Stimulated activated CD8-positive, alpha-beta memory T cell treated with anti-CD3 and anti-CD28 coated beads, Interleukin-4, amount 100 ng/mL, for 1 hour (primary cell): ENCODE measurements at places on chromosomes 2 and 18.

DNA sequence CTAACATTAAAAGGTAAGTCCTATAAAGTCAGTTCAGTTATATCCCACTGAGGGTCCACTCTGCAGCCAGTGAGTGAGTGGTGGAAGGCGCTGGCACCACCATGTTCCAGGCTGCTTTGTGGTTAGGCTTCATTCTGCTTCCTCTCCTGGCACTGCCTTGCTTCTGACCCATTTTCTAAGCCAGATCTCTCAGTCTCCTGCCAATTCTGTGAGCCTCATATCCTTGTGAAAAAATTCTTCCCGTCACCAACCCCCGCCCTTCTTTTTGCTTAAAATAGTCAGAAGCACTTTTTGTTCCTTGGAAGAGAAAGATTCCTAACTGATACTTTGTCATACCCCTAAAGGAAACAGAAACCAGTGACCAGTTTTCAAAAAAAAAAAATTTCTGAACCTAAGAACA lies 139.8 kb upstream of the NCK2 start:
- DNase-seq = no peak

- DNase-seq = no peak
Measured at GRCh38 chr2:40773291-40773690, 321.4 kb upstream of the SLC8A1 start.

GRCh38 chr2:100291152-100291970 lies 30.9 kb downstream of the LONRF2 start:
- DNase-seq = peak; percentile 25

- DNase-seq = no peak
Measured at GRCh38 chr2:10880586-10881321, 31.0 kb upstream of the KCNF1 start.

- no peak for DNase-seq
Measured at GRCh38 chr2:127597046-127597983, 48.6 kb upstream of the GPR17 start.
